ENCODE measurements at places on chromosomes 1 and 21.

GRCh38 chr1:105359457-105359856 is 1609.8 kb downstream of the AMY1C start:
- no peak for DNase-seq

DNA sequence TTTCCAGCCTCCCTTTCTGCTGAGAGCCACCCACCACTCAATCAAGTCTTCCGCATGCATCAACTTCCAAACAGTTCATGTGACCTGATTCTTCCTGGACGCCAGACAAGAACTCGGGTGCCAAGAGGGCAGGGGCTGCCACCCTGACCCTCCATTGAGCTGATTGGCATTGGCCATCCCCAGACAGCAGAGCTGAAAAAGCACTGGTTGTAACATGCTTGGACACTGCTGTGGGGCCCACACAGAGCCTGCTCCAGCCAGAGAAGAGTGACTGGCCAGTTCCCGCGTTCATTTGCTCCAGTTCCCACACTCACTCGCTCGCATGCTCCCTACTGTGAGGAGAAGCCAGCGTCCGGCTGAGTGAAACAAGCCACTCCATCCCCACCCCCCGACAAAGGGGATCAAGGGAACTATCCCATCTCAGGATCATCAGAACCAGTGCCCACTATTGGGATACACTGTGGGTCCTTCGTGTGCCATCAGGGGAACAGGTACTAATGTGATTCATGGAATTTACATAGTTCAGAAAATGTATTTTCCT is 420.3 kb downstream of the NPHP4 start:
- no peak for DNase-seq

DNA sequence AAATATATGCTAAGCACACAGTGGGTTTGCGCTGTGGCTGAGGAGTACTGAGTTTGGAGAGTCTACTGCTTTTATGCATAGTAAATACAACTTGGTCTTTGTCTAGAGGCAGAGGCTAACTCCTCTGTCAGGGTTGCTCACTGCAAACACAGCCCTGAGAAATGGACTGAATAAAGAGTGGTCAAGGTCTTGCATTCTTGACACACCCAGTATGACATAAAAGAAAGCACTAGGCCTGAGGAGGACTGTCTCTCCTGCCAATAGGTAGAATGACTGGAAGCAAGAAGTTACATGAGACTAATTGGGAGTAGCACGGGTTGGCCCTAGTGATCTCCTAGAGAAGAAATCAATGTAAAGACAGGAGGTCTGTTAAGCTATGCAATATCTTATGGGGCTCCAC is 367.2 kb upstream of the B3GALT2 start:
- no peak for DNase-seq

DNA sequence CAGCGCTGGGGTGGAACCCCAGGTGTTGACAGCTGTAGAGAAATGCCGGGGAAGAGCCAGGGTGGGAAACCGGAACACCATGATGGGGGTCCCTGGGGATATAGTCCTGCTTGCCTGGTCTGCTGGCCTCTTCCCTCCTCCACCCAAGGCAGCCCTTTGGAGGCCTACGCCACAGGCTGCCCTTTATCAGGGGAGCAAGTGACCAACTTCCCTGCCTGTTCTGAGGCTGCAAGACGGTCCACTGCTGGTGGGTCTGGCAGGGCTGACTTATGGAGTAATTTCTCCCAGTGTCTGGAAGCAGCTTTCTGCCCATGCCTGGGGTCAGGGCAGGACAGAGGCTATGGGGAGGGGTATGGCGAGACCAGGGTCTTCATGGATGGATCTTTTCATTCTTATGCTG is 50.8 kb upstream of the EDN2 start:
- DNase-seq = peak; percentile 28

- DNase-seq = no peak
Measured at GRCh38 chr1:33818071-33818470, 45.8 kb upstream of the HMGB4 start.

GRCh38 chr1:2451741-2452140 is 24.3 kb upstream of the PLCH2 start:
- DNase-seq = no peak

- DNase-seq = peak; percentile 73
Measured at GRCh38 chr1:24384251-24385090, 29.1 kb downstream of the STPG1 start.

GRCh38 chr1:18607289-18607760 is 23.3 kb upstream of the PAX7 start:
- no peak for DNase-seq

GRCh38 chr1:175734642-175735041 is 8.8 kb downstream of the TNR start:
- DNase-seq = no peak

GRCh38 chr21:38206646-38207045 is 50.1 kb upstream of the KCNJ15 start:
- DNase-seq = no peak

GRCh38 chr1:35674111-35674510 is 32.8 kb upstream of the PSMB2 start:
- DNase-seq = no peak

- peak; percentile 65 for DNase-seq
Measured at GRCh38 chr1:59013276-59013927, 229.6 kb upstream of the JUN start.

DNA sequence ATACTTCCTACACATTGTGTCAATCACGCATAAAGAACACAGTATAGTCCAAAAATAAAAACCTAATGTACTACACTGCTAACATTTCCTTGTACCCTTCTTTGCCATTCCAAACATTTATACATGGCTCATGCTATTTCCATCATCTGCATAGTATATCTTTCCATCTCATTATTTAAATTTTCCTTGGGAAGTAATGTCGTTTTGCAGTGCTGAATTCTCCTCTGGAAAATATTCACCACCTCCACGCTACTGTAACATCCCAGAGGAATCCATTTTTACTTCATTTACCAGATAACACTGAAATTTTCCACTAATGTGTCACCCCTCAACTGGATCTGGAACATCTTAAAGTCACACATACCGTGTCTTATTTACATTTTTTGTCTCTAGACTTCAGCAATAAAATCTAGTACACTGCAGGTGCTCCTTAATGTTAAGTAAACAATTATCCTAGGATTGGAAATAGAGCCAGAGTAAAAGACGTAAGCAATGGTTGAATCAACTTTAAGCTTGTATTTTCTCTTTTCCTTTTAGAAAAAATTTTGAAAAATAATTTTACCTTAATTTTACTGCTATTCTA is 881.0 kb downstream of the AMY1C start:
- DNase-seq = no peak

DNA sequence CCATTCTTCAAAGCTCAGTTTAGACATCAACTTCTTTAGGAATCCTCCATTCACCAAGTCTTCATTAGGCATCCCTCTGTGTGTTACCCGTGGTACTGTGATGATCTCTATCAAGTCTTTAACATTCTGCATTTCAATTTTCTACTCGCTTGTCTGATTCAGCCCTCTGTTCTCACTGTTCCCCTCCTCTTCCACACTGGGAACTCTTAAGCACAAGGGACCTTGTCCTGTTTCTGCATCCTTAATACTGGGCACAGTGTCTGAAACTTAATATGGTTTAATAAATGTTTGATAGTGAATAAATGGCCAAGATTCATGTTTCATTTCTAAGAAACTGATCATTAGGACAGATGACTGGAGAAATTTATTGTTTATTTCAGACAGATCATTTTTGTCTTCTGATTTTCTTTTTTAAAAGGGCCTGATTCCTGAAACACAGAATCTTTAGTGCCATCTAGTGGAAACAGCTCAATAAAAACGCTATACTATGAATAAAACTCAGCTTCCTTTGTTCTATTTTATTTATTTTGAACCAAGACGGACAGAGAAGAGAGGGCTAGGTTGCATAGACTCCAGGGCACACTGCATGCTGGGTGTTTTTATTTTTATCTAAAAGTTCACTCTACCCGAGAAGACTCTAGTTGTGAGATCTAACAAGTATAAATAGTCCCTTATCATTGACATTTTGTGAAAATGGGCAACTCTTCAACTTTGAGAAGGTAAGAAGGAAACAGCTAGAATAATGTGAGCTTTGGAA is 7.0 kb upstream of the TRIM45 start:
- DNase-seq = no peak

GRCh38 chr1:240591564-240591963 is 20.4 kb downstream of the GREM2 start:
- DNase-seq = no peak

DNA sequence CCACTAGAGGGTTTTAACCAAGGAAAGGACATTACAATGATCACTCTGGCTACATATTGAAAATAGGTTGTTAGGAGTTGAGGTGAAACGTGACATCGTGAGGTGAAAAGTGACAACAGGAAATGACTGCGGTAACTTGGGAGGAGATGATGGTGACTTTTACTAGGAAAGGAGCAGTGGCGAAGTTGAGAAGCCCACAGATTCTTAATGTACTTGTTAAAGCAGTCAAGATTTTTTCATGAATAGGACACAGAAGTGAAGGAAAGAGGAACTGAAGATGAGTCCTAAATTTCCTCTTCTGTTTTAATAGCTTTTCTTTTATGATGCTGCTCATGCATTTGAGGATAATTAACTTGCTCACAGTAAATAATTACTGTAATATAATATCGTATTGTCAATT is 59.5 kb downstream of the OMA1 start:
- DNase-seq = no peak

- no peak for DNase-seq
Measured at GRCh38 chr21:25896501-25897056, 161.8 kb downstream of the GABPA start.

DNA sequence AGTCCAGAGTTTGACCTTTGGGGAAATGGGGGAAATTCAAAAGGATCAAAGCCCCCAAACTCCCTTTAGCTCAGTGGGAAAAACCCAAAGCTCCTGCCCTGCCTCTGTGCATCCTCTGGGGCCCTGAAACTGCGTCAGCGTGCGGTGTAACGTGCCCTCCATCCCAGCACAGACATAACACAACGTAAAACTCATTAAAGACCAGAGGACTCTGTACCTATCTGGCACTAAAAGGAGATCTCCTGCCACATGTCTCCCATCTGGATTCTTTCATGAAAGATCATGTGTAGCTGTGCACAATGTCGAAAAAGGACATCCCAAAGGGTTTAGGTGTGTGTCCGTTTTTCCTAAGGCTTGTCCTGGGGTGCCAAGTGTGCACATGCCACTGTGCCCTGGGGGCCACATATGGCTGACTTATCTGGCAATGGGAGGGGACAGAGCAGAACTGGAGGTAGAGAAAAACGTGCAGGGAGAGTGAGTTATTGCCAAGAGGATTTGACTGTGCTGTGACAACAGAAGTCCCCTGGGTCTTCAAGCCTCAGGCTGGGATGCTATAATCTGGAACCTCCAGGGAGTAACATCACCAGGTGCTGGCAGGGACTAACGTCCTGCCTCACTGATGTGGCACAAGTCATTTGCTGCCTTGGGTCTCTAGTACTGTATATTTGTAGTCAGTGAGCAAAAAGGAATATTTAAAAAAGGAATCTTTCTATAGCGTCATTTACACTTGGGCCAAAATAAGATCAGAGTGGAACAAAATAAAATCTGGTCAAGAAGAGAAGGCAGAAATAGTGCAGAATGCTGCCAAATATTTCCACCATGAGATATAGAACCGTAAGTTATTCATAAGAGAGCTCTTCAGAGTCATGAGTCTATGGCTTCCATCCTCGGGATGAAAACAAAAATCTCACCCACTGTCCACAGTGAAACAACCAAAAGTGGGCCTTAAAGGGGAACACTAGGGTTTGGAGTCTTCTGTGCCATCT is 52.3 kb downstream of the ITPKB start:
- DNase-seq = no peak

- DNase-seq = no peak
Measured at GRCh38 chr1:93446837-93447451, 974 bp upstream of the FNBP1L start.

DNA sequence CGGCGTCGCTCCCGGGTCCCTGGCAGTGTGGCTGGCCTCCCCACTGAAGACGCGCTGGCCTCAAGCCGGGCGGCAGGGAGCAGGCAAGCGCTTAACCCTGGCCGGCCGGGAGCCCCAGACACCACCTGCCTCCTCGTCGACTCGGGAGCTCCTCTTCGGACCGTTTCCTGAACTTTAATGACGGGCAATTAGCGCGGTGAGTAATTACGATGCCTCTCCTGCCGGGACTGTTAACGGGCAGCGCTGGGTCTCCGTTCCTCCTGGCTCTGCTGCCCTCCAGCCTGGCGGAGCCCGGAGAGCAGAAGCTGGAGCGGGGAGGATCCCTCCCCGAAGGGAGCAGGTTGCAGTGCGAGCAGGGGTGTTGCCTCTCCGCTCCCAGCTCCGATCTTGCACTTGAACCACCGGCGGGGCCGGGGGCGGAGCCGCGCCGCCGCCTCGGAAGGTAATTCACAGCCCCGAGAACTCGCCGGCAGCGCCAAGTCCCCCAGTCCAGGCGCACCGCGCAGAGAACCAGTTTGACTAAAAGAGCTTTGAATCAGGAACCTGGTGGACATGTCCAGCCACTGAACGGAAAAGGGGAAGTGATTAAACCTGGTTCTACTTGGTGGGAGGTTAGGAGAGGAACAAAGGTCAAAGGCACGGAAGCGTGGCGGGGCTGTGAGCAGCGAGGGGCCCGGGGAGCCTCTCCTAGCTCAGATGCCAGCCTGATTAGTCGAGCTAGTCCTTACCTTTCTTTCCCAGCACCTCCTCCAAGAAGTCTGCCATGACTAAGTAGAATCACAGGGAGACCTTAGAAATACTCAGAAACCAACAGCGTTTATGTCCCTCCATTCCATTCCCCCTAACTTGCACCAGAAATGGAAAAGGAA is 18.3 kb upstream of the PLEKHA6 start:
- DNase-seq = no peak

Measured in suprapubic skin (tissue), 4 donors.